ENCODE measurements at places on chromosomes 13 and 19.

- H3K27ac ChIP-seq: peak overlapping the region; percentile 72
- DNase-seq: peak; percentile 67
- H3K4me1 ChIP-seq: peaks cover 9% of the 10 kb centered on the region
- H3K27me3 ChIP-seq: no peaks in the 10 kb centered on the region
- peaks cover 3% of the 10 kb centered on the region for H3K36me3 ChIP-seq
Measured at GRCh38 chr19:45876411-45877197, 9.3 kb downstream of the IRF2BP1 start.

DNA sequence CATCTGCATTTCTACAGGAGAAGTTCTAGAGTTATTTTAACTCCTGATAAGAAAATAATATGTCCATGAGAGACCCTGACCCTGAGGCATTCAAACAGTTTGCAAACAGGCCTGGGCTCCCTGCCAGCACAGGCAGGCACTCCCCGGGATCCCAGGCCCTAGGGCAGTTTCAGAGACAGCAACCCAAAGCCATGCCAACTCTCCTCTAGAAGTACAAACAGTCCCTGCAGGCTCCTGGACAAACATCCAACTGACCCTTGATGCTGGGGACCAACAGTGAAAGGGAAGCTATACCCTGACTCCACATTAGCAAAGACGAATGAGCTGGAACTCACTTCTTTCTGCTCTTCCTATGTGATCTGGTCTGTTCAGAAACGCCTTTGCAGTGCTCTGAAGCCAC is 44.8 kb downstream of the CCDC70 start:
- no peak for DNase-seq
- no peak overlapping the region for H3K4me3 ChIP-seq
- no peak overlapping the region for H3K27ac ChIP-seq

DNA sequence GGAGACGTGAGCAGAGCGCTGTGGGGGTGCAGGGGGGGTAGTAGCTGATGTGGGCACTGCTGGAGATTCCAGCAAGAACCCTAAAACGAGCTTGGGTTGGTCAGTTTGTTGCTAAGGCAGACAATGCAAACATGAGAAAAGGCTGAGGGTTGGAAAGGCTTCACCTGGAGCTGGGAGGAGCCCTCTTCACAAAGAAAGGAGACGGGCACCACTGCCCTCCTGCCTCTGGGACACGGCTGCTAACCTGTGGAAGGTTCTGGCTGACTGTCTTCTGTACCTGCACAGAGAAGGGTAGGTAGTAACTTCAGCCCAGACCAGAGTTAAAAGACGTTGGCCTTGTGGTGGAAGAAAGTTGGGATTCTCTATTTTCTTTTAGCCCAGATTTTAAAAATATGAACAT is 108.7 kb downstream of the SUCLA2 start:
- no peak overlapping the region for H3K27ac ChIP-seq
- no peaks in the 10 kb centered on the region for H3K36me3 ChIP-seq
- no peak for DNase-seq
- no peaks in the 10 kb centered on the region for H3K27me3 ChIP-seq
- peaks cover 2% of the 10 kb centered on the region for H3K4me1 ChIP-seq

GRCh38 chr13:45417790-45418534 is at the start of gene SLC25A30:
SLC25A30 (minus strand) TSS chr13:45418373; CDS start chr13:45411425, 6,948 bp downstream.
- H3K4me3 ChIP-seq: peak within 1 kb of the TSS; percentile 48
- H3K36me3 ChIP-seq: no peaks in the 10 kb centered on the region
- peak; percentile 96 for DNase-seq
- peak within 1 kb of the TSS; percentile 21 for H3K27ac ChIP-seq
- H3K27me3 ChIP-seq: no peaks in the 10 kb centered on the region
- no peaks in the 10 kb centered on the region for H3K4me1 ChIP-seq

- no peak overlapping the region for H3K4me3 ChIP-seq
- H3K36me3 ChIP-seq: peaks cover 7% of the 10 kb centered on the region
- no peaks in the 10 kb centered on the region for H3K27me3 ChIP-seq
- DNase-seq: no peak
Measured at GRCh38 chr19:4359627-4360000, 16.3 kb downstream of the MPND start.

DNA sequence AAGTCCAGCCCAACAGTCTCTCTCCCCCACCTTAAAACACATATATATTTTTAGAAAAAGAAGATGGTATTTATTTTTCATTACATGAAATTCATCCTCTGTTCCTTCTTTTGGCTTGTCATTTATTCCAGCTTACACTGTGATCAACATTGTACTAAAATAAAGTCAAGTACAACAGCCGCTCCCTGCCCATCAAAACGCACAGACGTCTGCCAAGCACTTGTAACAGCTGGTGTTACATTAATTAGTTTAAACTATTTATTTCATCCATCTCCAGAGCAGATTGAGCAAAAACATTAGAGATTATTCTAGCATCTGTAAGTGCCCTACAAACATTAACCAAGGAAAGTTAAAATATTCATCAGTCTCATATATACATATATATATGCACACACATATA is 350.5 kb downstream of the DACH1 start:
- H3K27ac ChIP-seq: no peak overlapping the region
- no peak overlapping the region for H3K4me3 ChIP-seq
- H3K27me3 ChIP-seq: no peaks in the 10 kb centered on the region
- DNase-seq: no peak

DNA sequence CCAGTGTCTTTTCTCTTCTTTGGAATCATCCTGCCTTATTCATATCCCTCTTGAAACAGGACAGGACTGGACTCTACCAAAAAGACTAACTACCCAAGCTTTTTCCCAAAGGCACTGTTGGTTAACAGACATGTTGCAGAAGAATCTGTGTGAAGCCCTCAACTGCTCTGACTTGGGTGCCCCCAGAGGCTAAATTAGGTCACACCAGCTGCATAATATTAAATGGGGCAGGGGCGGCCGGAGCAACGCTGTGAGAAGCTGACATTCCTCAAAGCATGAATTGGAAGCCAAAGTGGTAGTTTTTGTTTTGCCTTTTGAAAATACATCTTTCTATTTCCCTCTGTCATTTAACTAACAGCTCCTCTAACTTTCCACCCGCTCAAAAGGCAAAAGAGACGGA is 185.9 kb downstream of the LHFPL6 start:
- peaks cover 8% of the 10 kb centered on the region for H3K4me1 ChIP-seq
- no peaks in the 10 kb centered on the region for H3K27me3 ChIP-seq
- no peaks in the 10 kb centered on the region for H3K36me3 ChIP-seq

GRCh38 chr13:112688560-112689302 is 1.1 kb upstream of the ATP11A start:
- H3K4me3 ChIP-seq: no peak overlapping the region
- no peaks in the 10 kb centered on the region for H3K27me3 ChIP-seq
- H3K36me3 ChIP-seq: no peaks in the 10 kb centered on the region
- peak overlapping the region; percentile 88 for H3K27ac ChIP-seq

DNA sequence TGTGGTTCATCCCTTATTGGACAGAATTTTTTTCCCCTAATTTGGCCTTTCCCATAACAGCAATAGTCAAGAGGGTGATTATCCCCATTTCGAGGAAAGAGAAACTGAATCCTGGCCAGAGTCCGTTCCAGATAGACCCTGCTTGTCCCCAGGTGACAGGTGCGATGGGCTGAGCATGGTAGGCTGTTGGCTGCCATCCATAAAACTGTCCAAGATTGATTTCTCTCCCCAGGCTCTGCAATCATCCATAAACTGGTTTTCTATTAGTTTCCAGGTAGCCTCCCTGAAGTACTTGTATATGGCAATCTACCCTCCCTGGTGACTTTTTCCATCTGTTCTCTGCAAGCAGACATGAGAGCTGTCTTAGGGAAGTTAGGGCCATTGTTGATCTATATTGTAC is 25.4 kb downstream of the SERP2 start:
- H3K27me3 ChIP-seq: no peaks in the 10 kb centered on the region
- H3K4me1 ChIP-seq: peaks cover 25% of the 10 kb centered on the region
- H3K4me3 ChIP-seq: no peak overlapping the region
- DNase-seq: no peak
- H3K27ac ChIP-seq: no peak overlapping the region

- peaks cover 37% of the 10 kb centered on the region for H3K27me3 ChIP-seq
- H3K27ac ChIP-seq: no peak overlapping the region
- no peaks in the 10 kb centered on the region for H3K36me3 ChIP-seq
- no peaks in the 10 kb centered on the region for H3K4me1 ChIP-seq
Measured at GRCh38 chr19:16325161-16325527, 518 bp downstream of the KLF2 start.

DNA sequence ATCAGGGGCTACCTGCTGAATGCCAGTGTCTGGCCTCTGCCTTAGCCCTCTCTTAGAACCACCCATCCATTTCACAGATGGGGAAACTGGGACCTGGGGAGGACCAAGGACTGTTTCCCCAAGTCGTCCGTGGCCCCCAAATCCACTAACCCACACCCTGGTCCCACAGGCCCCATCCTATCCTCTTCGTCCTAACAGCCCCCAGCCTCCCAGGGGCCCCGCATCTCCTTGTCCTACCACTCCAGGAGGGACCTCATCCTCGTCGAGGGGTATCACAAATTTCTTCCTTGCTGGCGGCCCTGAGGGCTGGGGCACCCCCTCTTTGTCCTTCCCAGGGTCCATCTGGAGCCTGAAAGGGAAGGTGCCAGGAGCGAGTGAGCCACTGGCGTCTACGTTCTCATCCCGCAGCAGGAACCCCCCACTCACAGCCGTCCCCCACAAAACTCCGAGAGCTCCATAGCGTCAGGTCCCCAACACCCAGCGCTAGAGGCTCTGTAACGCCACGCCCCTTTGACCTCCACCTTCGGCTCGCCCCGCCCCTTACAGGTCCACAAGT is 606 bp downstream of the ERCC1 start:
- H3K36me3 ChIP-seq: peaks cover 1% of the 10 kb centered on the region
- H3K27ac ChIP-seq: no peak overlapping the region
- no peaks in the 10 kb centered on the region for H3K27me3 ChIP-seq
- peaks cover 2% of the 10 kb centered on the region for H3K4me1 ChIP-seq

GRCh38 chr13:45162194-45162593 is 38.7 kb downstream of the KCTD4 start:
- H3K4me1 ChIP-seq: no peaks in the 10 kb centered on the region
- no peak overlapping the region for H3K27ac ChIP-seq
- H3K4me3 ChIP-seq: no peak overlapping the region
- H3K36me3 ChIP-seq: no peaks in the 10 kb centered on the region

DNA sequence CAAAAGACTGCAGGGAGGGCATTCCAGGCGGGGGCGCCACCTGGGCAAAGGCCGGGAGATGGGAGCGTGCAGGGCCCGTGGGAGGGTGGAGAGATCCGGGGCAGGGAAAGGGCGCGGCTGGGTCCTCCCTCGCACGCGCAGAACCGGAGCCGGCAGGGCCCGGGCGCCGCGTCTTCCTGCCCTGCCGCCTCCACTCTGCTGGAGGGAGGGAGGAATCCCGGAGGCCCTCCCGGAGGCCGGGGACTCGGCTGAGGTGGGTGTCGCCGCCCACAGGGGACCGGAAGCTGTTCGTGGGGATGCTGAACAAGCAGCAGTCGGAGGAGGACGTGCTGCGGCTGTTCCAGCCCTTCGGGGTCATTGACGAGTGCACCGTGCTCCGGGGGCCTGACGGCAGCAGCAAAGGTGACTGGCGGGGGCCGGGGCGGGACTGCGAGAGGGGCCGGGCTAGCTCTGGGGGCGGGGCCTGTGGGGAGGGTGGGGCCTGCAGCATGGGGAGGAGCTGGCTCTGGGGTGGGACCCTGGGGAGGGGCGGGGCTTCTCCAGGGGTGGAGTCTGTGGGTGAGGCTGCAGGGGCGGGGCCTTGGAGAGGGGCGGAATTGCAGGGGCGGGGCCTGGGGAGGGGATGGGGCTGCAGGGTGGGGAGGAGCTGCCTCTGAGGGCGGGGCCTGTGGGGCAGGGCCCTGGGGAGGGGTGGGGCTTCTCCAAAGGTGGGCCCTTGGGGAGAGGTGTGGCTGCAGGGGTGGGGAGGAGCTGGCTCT is 51.3 kb downstream of the CELF5 start:
- H3K4me3 ChIP-seq: peak overlapping the region; percentile 1
- H3K4me1 ChIP-seq: peaks cover 2% of the 10 kb centered on the region

DNA sequence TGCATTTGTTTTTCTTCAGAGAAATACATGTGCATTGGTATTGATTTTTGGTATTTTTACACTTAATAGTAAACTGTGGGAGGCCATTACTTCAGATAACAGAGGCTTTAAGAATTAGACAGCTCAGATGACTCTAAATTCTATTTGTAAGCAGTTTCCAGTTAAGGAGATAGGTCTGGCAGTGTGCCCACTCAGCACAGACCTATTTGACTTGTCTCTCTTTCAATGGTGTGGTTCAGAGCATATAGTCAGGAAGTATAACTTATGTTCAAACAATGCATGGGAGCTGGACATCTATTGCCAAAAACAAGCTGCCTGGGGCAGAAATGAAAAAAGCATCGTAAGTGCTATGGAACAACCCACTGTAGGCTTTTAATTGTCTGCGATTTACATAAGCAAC is 370.7 kb downstream of the HS6ST3 start:
- H3K4me3 ChIP-seq: no peak overlapping the region
- no peaks in the 10 kb centered on the region for H3K27me3 ChIP-seq
- DNase-seq: no peak
- H3K4me1 ChIP-seq: no peaks in the 10 kb centered on the region
- no peaks in the 10 kb centered on the region for H3K36me3 ChIP-seq

Data from mesendoderm (in vitro differentiated cells).